KBM-7 (cell line): ENCODE measurements at places on chromosomes 5 and 9.

DNA sequence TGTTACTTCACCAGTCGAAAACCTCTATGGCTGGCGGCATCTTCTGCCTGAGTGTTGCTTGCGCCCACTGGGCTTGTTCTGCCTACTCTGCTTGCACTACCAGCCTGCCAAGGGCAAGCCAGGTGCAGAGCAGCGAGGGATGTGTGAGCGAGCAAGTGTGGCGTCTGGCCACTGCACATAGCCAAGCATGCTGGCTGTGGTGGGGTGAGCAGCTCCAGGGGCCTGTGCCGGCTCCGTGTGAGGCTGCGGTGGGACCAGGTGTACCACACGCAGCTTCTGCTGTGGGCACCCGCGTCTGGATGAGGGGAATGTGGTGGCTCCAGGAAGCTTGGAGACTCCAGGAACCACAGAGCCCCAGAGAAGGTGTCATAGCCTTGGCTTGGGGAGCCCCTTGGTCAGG lies 51.4 kb downstream of the GTF3C4 start:
- no peak for DNase-seq

GRCh38 chr5:87785554-87786335 lies 373.0 kb upstream of the CCNH start:
- no peak for DNase-seq

GRCh38 chr5:109374625-109375024 lies 35.1 kb downstream of the PJA2 start:
- no peak for DNase-seq

DNA sequence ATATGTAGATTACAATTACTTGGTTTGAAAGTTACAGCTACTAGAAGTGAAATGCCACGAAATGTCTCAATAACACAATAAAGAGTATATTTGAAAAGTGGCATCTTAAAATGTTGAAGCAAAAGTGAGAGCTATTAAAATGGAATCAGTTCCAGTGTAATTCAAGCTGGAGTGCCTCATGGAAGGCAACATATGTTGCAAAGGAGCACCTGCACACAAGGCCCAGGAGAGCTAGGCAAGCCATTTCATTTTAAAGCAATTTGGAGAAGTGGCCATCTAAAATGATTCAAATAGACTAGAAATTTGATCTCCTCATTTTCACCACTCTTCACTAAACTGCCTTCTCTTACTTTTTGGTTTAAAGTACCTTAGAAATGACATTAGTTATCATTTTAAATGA lies 167.8 kb downstream of the GABRB2 start:
- no peak for DNase-seq

GRCh38 chr9:18821788-18822187 lies 211.2 kb downstream of the SAXO1 start:
- no peak for DNase-seq
